ENCODE measurements at places on chromosomes 16 and 17. TPM values are rescaled to one million over a fixed set of nuclear protein-coding genes. Genes with fewer than 3 reads are reported as not detected.

DNA sequence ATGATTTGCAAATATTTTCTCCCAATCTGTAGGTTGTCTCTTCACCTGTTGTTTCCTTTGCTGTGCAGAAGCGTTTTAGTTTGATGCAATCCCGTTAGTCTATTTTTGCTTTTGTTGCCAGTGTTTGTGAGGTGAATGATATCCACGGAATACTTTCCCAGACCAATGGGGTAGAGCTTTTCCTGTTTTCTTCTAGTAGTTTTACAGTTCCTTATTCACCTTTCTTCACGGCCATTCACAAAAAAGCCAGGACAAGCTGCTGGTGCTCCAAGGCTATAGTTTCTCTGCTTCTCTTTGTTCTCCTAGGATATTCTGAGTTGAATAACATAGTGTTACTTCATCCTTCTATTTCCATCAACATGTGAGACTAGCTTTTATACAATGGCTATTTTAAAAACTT is 98.7 kb downstream of the UTP18 start:
- H3K36me3 ChIP-seq, result no peaks in the 10 kb centered on the region
- H3K27me3 ChIP-seq, result no peaks in the 10 kb centered on the region
- no peaks in the 10 kb centered on the region for H3K4me1 ChIP-seq

DNA sequence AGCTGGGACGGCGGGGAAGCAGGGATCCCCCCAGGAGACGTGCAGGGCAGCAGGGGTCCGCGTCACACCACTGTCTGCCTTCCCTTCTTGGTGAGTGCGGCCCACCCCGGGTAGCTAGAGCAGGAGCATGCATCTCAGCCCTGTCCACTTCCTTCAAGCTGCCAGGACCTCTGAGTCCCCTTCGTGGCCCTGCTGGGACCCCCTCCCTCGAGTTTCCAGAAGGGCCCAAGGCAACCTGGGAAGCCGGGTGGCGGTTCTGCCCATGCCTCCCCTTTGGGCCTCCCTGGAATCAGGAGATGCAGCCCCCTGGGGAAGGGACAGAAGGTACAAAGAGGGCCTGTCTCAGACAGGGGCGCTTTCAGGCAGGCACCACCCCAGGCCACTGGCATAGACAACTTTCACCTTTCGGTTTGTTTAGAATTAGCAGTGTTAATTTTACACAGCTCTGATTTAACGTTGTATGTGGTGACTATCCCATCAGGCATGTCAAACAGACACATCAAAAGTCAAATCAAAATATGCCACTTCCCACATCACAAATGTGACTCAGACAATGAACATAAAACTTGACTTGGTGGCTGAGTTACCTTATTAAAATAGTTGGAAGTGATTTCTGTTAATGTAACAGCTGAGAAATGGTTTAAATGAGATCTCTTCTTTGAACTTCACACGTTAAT is 94.5 kb upstream of the METRNL start:
- H3K4me3 ChIP-seq, result no peak overlapping the region
- H3K27ac ChIP-seq, result no peak overlapping the region
- DNase-seq, result no peak
- H3K36me3 ChIP-seq, result no peaks in the 10 kb centered on the region

DNA sequence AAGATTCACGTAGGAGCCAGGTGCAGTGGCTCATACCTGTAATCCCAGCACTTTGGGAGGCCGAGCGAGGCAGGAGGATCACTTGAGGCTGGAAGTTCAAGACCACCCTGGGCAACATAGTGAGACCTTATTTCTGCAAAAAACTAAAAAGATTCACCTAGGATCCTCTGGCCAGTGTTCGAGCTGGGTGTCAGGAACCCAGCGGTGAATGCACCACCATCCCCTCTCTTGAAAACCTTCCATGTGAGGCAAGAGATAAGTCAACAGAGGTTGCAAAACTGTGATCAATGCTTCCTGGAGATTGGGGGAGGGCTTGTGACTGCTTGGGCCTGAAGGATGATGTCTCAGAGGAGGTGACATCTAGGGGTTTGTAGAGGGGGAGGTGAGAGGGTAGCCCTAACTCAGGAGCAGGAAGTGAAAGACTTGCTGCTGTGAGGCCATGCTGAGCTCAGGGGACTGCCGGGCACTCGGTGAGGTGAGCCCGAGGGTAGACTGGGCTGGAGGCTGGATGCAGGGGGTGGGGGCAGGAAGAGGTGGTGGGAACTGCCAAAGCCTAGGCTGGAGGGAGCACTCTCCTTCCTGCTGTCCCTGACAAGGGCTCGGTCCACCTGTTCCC is 11.7 kb downstream of the GJD3 start:
- H3K27ac ChIP-seq, result no peak overlapping the region
- H3K27me3 ChIP-seq, result no peaks in the 10 kb centered on the region
- DNase-seq, result no peak
- peaks cover 17% of the 10 kb centered on the region for H3K36me3 ChIP-seq
- H3K4me1 ChIP-seq, result peaks cover 72% of the 10 kb centered on the region

GRCh38 chr17:62719586-62719985 is 88.5 kb downstream of the MARCHF10 start:
- H3K4me1 ChIP-seq, result no peaks in the 10 kb centered on the region
- no peaks in the 10 kb centered on the region for H3K27me3 ChIP-seq
- no peak overlapping the region for H3K27ac ChIP-seq
- no peaks in the 10 kb centered on the region for H3K36me3 ChIP-seq

GRCh38 chr17:82245134-82246039 is 16.5 kb downstream of the SLC16A3 start:
- H3K27ac ChIP-seq, result no peak overlapping the region
- H3K4me3 ChIP-seq, result no peak overlapping the region
- DNase-seq, result no peak
- H3K27me3 ChIP-seq, result no peaks in the 10 kb centered on the region

Gene CDH15
- 0.81 TPM for total RNA-seq

Gene KRT25
- not detected for total RNA-seq

Gene AKAP10
- 26.2 TPM for total RNA-seq

Gene TRPV3
- total RNA-seq, result 0.30 TPM

Gene HBQ1
- total RNA-seq, result not detected

Gene ZACN
- total RNA-seq, result not detected

Gene NEUROD2
- not detected for total RNA-seq
